ENCODE measurements at places on chromosomes 3 and 15.

DNA sequence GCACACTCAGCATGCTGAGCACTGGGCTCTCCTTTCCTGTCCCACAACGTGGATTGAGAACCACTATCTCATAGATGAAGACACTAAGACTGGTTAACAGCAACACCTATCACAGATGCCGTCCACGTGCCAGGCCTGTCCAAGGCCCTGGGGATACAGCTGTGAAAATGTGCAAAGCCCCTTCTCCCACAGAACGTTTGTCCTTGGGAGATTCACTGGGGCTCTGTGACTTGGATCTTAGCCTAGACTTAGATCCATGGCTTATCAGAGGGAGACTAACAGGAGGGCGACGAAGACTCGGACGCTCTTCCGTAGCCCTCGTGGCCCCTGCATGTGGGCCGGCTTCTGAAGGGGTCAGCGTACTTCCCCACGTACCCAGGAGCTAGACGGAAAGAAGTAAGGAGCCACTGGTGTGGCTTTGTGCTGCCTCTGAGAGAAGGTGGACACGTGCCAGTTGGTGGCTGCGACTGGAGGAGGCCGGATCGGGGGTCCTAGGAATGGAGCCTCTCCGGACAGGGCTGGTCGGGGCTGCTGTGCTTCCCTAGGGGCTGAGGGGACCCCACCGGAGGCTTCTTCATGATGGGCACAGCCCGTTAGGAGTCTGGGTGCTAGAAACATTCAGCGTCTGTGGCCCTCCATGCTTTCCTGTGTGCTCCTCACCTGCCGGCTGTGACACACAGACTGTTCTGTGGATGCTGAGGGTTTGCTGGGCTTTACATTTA, 964 bp downstream of the NRROS start:
- H3K4me3 ChIP-seq = no peak overlapping the region
- no peaks in the 10 kb centered on the region for H3K4me1 ChIP-seq
- no peaks in the 10 kb centered on the region for H3K27me3 ChIP-seq
- no peak for DNase-seq
- no peak overlapping the region for H3K27ac ChIP-seq

DNA sequence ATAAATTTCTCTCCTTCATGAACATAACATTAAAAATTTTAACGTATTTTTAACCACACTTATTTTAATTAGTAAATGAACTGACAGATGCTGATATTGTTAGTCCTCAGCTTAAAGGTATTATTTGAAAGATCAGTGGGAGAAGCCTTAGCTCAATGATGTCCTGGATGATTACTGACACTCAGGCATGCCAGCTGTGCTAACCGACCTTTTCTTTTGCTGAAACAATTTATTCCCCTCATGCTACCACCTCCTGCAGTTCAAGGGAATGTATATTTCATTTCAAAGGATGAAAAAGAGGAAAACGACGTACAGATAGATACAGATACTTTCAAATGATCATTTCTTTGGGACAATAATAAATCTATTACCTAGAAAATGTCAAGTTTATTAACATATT, 620.8 kb downstream of the FGF12 start:
- no peak for DNase-seq
- H3K36me3 ChIP-seq = no peaks in the 10 kb centered on the region
- no peaks in the 10 kb centered on the region for H3K4me1 ChIP-seq
- H3K27ac ChIP-seq = no peak overlapping the region
- H3K27me3 ChIP-seq = no peaks in the 10 kb centered on the region

- H3K4me3 ChIP-seq = no peak overlapping the region
- no peaks in the 10 kb centered on the region for H3K36me3 ChIP-seq
- no peak for DNase-seq
- H3K27ac ChIP-seq = no peak overlapping the region
These were observed 88.7 kb downstream of the CACNA2D3 start for GRCh38 chr3:54211097-54211496.

DNA sequence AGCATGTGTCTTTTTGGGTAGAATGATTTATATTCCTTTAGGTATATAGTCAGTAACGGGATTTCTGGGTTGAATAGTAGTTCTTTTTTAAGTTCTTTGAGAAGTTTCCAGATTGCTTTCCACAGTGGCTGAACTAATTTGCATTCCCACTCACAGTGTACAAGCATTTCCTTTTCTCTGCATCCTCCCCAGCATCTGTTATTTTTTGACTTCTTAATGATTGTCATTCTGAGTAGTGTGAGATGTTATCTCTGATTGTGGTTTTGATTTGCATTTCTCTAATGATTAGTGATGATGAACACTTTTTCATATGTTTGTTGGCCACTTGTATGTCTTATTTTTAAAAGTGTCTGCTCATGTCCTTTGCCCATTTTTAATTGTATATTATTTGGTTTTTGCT, 337.6 kb downstream of the EFHB start:
- no peak overlapping the region for H3K4me3 ChIP-seq
- no peaks in the 10 kb centered on the region for H3K36me3 ChIP-seq
- H3K4me1 ChIP-seq = no peaks in the 10 kb centered on the region
- no peak for DNase-seq

- H3K4me3 ChIP-seq = no peak overlapping the region
- DNase-seq = no peak
- H3K27me3 ChIP-seq = no peaks in the 10 kb centered on the region
- no peaks in the 10 kb centered on the region for H3K36me3 ChIP-seq
- no peaks in the 10 kb centered on the region for H3K4me1 ChIP-seq
These were observed 96.4 kb downstream of the PYDC2 start for GRCh38 chr3:191557322-191557721.

- H3K27me3 ChIP-seq = no peaks in the 10 kb centered on the region
- DNase-seq = no peak
- no peak overlapping the region for H3K27ac ChIP-seq
These were observed 80.0 kb downstream of the AAGAB start for GRCh38 chr15:67174446-67174845.
